Spinal cord (tissue), 10 donors: ENCODE measurements at places on chromosomes 5 and 9.

GRCh38 chr9:116786737-116787136 lies 99.6 kb downstream of the TRIM32 start:
- no peak for DNase-seq

- no peak for DNase-seq
Observed at GRCh38 chr5:164094291-164094690, 588.9 kb downstream of the MAT2B start.

DNA sequence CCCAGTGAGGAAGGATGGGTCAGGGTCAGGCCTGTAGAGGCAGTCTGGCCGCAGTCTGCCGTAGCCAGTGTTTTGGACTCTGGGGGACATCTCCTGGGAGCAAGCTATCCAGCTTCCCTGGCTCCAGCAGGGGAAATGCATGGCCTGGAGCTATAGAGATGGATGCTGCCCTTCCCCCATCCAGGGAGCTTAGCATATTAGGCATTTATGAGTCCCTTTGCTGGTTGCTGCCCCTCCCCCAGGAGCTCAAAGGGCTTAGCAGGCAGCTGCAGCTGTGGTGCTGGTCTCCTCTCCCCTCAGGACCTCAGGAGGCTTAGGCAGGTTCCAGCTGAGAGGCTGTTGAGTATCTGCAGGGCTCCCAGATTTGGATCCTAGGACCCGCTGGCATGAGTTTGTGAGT lies 1158.7 kb downstream of the DTWD2 start:
- no peak for DNase-seq

GRCh38 chr9:16545639-16546038 lies 324.8 kb downstream of the BNC2 start:
- no peak for DNase-seq

- DNase-seq: no peak
Observed at GRCh38 chr9:26406676-26407075, 485.9 kb downstream of the CAAP1 start.

GRCh38 chr5:84016085-84016484 lies 295.4 kb upstream of the HAPLN1 start:
- DNase-seq: no peak

- DNase-seq: no peak
Observed at GRCh38 chr5:35151146-35151920, 79.0 kb downstream of the PRLR start.

DNA sequence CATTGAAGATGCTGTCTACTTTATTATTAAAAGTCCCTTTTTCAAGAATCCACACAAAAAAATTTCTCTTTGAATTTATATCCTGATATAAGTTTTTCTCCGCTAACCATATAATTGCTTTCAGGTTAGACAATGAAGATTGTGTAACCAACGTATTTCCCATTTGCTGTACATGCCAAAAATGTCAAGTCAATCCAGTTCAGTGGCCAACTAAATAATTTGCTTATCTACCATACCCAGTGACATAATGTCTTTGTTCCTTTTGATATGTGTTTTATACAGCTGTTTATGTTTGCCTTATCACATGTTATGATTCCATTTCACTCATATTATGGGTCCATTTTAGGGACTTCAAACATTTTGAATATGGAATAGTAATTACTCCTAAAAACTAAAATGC lies 349.9 kb downstream of the EFNA5 start:
- no peak for DNase-seq

DNA sequence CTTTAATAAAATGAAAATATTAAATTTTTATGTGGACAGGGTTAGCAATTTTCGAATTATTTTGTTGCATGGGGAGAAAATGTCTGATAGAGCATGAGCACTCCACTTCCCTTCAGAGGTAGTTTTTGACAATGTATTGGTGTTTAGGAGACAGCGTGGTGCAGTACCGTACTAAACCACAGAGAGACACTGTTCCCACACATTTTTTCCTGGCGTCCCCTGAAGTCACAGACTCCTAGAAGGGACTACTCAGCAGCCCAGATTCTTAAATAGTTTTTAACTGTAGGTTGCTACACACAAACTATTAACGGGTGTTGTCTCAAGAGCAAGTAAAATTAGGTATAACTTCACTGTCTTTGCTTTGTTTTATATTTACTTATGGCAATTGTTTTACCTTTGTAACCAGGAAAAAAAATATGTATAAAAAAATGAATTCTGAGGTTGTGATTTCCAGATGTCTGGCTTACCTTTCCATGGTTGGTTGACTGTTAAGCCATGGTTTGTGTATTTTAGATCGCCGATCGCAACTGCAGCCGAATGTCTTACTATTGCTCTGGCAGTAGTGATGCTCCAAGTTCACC lies 171.2 kb downstream of the DOCK8 start:
- peak; percentile 92 for DNase-seq

DNA sequence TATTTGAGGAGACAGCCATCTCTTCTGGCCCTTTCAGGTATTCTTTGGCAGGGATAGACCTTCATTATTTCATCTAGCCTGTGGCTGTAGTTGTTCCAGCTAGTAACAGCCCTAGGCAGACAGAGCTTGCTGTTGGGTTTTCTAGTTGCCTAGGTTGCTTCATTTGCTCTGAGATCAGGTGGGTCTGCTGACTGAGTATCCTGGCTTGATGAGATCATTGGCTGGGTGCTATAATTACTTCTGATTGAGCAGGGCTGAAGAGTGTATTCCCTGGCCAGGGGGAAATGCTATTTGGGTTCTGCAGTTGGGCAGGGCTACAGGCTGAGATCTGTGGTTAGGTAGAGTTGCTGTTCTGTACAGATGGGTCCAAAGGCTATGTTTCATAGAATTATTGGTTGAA lies 456.1 kb downstream of the PSAT1 start:
- DNase-seq: no peak

DNA sequence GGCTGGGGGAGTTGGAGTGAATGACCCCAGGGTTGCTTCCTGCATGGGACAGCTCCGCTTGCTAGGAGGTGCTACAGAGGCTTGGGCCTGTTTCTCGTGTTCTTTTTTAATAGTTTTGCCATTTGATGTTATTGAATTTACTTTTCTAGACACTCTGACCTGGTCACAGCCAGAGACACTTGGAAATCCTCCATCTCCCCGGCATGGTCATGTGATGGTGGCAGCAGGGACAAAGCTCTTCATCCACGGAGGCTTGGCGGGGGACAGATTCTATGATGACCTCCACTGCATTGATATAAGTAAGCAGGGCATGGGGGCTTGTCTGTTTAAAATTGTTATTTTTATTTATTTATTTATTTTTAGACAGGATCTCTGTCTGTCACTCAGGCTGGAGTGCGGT lies 13.4 kb downstream of the HSPA5 start:
- no peak for DNase-seq

DNA sequence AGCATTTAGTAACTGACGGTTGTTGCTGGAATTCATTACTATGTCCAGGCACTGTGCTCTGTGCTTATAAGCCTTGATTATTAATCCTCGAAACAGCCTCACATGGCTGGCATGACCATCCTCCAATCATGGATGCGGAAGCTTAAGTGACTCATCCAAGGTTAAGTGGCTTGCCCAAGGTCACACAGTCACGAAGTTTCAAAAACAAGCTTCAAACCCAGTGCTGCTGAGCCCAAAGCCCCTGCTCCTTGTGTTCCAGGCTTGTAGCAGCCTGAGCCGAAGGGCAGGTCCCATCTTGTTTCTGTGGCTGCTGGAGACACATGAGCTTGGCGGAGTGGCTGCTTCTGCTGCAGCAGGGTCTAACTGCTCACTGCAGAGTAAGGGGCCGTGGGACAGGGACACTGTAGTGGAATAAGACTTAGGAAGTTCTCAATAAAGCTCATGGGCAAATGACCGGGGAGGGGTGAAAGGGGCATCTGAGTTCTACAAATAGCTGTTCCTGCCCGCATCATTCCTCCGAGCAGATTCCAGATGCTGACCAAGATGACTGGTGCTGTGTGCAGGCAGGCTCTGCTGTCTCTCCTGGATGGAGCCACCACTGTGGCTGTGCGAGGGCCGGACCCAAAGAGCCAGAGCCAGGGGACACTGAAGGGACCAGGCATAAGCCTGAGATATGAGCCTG lies 32.4 kb downstream of the WHRN start:
- no peak for DNase-seq

DNA sequence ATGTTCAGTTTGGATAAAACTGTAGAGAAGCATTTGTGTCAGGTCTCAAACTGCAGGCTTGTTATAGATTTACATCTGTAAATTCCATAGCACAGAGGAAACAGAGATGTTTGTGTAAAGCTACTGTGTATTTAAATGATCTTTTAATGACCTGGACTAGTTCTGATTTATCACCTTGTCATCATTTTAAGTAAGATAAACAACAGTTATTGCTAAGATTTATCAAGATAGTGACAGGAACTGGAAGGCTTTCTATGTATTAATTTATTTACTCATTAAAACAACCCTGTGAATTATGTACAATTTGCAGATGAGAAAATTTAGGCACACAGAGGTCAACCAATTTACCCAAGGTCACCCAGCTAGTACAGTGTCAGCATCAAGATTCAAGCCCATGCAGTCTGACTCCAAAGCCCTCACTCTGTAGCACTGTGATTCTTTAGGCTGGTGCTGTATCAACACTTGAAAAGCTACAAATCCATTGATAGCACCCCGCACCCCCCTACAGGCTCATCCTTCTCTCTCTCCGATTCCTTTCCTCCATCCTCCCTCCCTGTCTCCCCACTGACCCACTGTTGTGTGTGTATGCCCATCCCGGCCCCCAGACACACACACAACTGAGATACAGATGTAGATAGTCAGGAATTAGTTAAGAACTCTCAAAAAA lies 184.5 kb downstream of the FBN2 start:
- DNase-seq: no peak

- DNase-seq: no peak
Observed at GRCh38 chr5:51651476-51651875, 268.2 kb downstream of the ISL1 start.

DNA sequence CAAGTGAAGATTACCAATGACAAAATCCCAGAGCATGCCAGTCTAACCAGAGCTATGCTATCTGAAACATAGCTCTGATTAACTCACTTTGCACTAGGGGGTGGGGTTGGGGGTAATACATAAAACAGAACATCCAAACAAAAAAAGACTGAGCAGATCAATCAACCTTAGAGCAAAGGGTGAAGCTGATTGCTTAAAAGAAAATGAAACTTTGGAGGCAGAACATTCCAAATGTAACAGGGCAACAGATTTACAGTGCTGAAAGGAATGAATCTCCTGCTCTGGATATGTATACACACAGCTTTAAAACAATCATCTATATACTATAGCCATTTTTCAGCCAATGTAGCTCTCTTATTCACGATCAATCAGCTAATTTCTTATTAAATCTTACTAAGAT lies 4.9 kb downstream of the IL6ST start:
- no peak for DNase-seq
